Iris pigment epithelial cell (primary cell): ENCODE measurements at places on chromosomes 4 and X.

DNA sequence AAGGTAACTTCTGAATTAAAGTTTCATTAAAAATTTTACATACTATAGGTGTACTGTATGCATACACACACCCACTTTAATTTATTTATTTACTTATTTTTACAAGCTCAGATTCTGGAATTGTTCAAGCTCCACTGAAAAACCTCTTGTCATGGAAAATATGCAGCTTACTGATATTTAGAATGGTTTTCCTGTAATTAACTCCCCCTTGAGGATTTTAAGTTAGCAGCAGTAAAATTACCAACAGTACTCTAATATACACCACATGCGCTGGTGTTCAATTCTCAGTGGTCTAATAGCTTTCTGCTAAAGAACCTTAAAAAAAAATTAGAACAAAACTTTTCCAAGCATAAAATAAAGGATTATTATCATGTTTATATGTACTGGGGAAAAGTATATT lies 12.0 kb downstream of the MAB21L2 start:
- peak; percentile 17 for DNase-seq

DNA sequence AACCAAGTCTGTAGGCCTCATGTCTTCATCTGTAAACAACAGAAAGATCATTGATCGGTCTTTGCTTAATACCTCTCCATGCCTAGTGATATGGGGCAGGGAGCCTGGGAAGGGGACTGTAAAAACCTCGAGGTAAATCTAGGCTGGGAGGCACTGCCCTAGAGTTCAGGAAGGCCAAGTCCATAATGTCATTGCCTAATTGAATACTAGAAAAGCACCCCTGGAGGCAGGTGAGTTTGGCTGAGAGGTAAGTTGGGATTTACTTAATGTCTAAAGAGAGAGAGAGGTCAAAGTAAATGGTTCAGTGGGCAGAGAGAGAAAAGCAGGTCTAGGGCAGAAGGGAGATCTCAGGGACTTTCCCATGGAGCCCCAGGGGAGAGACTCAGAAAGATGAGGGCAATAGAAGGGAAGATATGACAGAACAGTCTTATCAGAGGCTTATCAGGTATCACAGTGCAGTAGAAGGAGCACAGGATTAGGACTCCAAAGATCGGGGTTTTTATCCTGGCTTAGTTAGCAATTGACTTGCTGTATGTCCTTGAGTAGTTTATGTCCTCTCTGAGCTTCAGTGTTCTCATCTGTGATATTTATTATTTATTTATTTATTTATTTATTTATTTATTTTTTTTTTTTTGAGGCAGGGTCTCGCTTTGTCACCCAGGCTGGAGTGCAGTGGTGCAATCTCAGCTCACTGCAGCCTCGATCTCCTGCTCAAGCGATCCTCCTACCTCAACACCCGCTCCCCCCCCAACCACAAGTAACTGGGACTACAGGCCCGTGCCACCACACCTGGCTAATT lies 85.2 kb downstream of the SLC16A2 start:
- no peak for DNase-seq

DNA sequence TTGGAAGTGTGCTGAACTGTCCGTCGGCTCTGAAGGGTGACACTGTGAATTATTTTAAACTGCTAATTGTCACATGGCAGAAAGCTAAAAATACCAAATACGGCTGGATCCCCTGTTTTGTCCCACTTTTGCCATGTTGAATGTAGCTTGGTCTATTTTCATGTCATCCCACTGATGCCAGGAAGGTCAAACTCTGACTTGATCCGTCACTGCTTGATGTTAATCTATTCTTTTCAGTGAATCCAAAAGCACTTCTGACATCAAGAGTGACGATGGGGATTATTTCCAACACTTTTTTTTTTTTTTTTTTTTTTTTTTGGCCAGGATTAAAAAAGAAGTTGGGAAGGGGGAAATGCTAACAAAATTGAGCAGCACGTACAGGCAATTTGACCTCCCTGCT lies 734.6 kb upstream of the TENM3 start:
- no peak for DNase-seq

GRCh38 chr4:102620697-102621497 lies 119.7 kb downstream of the NFKB1 start:
- DNase-seq, result peak; percentile 80

DNA sequence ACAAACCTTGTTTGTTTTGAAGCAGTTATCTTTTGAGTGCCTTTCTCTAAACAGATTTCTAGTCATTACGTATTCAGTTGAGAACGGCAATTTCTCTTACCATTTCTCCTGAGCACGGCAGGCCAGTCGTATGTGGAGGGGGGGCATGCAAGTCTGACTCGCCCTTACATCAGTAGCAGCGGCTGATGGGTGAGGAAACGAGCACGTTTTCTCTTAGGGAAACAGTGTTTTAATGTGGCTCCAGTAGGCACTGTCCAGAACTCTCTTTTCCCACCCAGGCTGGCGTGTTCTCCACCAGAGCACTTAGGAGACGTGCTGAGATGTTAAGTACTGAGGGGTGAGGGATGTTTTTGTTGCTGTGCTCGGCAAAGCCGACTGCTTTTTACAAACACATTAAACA lies 240.5 kb downstream of the STIM2 start:
- DNase-seq, result no peak

- no peak for DNase-seq
These were observed 1.5 kb upstream of the KLKB1 start for GRCh38 chr4:186225848-186226247.

- no peak for DNase-seq
These were observed 3.2 kb upstream of the CCKAR start for GRCh38 chr4:26493461-26493860.

DNA sequence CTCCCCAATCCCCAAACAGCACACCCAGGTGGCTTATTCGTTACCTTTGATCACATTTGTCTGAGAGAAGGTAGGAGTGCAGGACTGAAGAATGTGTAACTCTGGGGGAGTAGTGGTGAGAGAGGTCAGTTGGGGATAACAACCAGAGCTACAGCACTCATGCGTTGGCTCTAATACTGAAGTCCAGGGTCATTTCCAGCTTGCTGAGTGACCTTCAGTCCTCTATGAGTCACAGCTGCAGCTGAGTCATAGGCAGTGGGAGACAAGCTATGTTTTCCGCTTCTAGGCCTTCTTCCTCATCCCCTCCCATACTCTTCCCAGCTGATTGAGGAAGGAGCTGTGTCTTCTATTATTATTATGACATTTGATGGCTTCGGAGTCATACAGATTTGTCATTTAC lies 31.6 kb upstream of the CT47C1 start:
- peak; percentile 86 for DNase-seq

DNA sequence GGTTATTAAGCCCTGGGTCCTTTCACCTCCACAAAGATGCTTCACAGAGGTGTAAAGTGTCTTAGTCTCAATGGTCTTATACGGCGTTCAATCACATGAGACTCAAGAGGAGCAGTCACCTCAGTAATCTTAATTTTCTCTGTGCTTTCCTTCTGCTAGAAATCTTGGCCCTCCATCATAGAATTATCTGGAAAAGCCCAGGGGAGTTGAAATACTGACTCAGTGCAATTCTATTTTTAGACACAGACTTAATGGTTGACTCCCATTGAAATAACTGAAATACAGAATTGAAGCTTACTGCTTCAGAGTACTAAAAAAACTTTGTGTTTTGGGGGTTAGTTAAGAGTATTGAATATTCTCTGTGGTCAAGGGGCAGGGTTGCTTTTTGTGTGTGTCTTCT lies 94.5 kb upstream of the IL15 start:
- no peak for DNase-seq

- no peak for DNase-seq
These were observed 34.1 kb upstream of the GUCY1B1 start for GRCh38 chr4:155724731-155725130.

- DNase-seq, result no peak
These were observed 101.3 kb downstream of the TSPAN7 start for GRCh38 chrX:38662640-38663039.

GRCh38 chr4:20847124-20847747 lies 147.0 kb downstream of the PACRGL start:
- peak; percentile 56 for DNase-seq

DNA sequence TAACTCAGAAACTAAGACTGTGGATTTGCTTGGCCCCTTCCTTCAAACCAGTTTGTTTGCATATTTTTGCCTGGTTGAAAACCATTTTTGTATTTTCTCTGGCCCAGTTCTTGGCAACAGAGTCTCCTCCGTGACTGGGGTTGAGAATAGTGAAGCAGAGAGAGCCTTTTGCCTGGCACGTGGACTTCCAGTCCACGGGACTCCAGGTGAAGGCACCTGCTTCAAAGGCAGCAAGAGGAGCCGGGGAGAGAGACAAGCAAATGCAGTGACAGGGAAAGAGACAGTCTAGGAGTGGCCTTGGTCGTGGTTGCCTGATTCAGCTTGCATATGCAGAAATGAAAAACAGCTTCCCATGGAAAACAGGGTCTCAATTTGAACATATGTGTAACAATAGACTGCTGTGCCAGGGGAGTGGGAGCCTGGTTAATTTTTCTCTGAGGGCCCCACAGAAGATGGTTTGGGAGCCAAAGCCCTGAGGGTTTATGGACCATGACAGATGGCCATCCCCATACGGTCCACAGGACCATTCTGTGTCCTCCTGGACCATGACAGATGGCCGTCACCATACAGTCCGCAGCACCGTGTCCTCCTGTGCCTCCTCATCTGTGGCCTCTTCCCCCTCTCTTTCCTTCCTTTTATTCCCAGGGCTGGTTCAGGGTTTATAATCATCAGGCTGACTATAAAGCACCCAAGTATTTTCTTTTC lies 272.2 kb upstream of the RASGEF1B start:
- no peak for DNase-seq

- DNase-seq, result no peak
These were observed 3.5 kb downstream of the PCSK1N start for GRCh38 chrX:48831909-48832291.

- DNase-seq, result no peak
These were observed 61.2 kb downstream of the FAM53A start for GRCh38 chr4:1622956-1623355.

GRCh38 chr4:115433491-115433890 lies 320.1 kb upstream of the NDST4 start:
- no peak for DNase-seq

DNA sequence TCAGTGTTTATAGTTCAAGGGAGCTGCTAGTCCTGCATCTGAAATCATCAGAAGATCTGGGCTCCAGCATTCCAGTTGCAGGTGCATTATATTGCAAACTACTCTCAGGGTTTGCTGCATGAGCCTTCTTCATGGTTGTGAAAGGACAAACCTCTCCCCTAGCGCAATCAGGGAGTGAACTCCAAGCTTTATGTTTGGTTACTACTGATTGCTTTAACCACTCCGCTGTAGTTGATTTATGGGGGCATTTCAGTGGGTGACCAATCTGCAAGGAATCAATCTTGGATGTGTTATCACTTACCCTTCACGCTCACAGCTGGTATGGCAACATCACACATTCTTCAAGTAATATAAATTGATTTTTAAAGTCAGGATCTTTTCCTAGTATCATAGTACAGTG lies 552.1 kb downstream of the SPOCK3 start:
- DNase-seq, result no peak

DNA sequence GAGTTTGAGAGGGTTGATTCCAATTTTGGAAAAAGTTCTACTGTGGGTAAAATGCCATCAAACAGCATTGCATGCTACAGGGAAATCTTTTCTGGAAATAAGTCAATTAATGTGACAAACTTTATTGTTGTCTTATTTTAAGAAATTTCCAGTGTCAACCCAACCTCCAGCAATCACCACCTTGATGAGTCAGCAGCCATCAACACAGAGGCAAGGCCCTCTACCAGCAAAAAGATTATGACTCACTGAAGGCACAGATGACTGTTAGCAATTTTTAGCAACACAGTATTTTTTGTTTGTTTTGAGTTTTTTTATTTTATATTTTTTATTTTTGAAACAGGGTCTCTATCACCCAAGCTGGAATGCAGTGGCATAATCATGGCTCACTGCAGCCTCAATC lies 165.4 kb upstream of the C1QTNF7 start:
- peak; percentile 17 for DNase-seq

DNA sequence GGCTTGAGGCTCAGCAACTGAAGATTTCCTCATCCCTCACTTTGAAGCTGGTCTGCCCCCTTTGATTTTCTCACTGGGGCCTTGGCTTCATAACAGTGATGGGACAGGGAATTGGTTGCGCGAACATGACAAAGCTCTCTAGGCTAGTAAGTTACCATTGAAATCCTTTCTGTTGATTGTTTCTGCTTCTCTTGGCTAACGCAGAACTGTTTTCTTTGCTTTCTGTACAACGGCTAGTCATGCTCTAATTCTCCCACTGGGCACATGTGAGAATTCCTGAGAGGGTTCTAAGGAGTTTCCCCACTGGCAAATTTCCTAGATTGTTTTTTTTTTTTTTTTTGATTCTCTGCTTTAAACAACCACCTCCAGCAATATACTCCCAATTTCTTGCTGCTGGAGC lies 738.6 kb downstream of the PCDH7 start:
- peak; percentile 3 for DNase-seq

DNA sequence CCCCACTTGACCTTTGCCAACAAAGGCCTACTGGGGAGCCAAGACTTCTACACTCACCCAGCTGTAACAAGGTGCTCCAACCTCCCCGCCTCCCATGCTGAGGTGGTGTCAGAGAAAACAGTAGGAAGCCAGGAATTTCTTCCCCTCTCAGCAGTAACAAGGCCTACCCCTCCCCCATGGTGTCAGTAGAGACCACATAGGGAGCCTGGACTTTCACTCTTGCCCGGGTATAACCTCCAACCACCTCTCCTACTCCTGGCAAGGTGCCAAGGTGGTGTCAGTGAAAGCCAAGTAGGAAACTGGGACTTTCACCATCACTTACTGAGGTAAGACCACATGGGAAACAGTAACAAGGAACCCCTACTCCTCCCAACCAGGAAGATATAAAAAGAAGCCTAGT lies 93.1 kb downstream of the SLC16A2 start:
- no peak for DNase-seq

DNA sequence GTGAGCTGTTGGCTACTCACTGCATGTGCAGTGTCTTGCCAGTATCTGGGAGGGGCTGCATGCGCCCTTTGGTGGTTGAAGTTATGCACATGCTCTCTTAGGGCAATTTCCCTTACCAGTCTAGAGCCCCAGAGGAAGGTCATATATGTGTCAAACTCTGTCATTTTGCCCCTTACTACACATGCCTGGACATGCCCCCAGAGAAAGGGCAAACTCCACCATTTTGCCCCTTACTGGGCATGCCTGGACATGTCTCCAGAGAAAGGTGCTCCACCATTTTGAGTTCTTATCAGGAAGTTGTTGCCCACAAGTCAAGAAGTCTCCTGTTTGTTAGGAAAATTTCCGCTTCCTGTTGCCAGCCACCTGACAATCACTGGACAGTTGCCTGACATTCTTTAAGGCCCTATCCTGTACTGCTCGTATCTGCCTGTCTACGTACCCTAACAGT lies 56.4 kb upstream of the PLAC8 start:
- DNase-seq, result no peak
